ENCODE measurements at places on chromosomes 5 and 9. TPM values are rescaled to one million over a fixed set of nuclear protein-coding genes. Genes with fewer than 3 reads are reported as not detected.

- DNase-seq = no peak
Observed at GRCh38 chr9:5531101-5531882, 21.0 kb downstream of the PDCD1LG2 start.

- DNase-seq = no peak
Observed at GRCh38 chr5:17315710-17316221, 98.3 kb downstream of the BASP1 start.

The PRLR gene
- total RNA-seq = 5.7 TPM

The TMEM252 gene
- total RNA-seq = not detected

The COL15A1 gene
- not detected for total RNA-seq

Data from progenitor cell of endocrine pancreas (in vitro differentiated cells).